ENCODE measurements at places on chromosomes 16 and 17. TPM values are rescaled to one million over a fixed set of nuclear protein-coding genes. Genes with fewer than 3 reads are reported as not detected.

GRCh38 chr17:76498876-76499251 lies 2.4 kb downstream of the RHBDF2 start:
- peak overlapping the region; percentile 64 for H3K27ac ChIP-seq
- peaks cover 2% of the 10 kb centered on the region for H3K36me3 ChIP-seq
- DNase-seq, result no peak
- no peaks in the 10 kb centered on the region for H3K27me3 ChIP-seq
- H3K4me3 ChIP-seq, result no peak overlapping the region

DNA sequence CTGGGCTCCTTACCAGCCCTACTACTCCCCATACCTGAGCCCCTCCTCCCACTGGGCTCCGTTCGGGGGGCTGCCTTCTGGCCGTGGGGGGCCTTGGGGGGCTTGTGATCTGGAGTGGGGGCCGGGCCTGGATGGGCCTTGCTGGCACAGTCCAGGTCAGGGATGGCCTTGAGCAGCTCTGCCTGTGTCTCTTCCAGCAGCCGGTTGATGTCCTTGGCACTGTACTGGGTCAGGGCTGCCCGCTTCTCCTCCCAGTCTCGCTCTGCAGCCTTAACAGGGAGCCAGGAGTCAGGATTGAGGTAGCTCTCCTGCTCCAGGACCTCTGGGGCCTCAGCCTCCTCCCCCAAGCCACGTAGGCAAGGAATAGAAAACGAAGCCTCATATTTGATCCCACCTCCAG lies 54.6 kb downstream of the SRCIN1 start:
- no peaks in the 10 kb centered on the region for H3K36me3 ChIP-seq
- no peaks in the 10 kb centered on the region for H3K4me1 ChIP-seq
- DNase-seq, result no peak

The GP2 gene
- total RNA-seq, result not detected

DNA sequence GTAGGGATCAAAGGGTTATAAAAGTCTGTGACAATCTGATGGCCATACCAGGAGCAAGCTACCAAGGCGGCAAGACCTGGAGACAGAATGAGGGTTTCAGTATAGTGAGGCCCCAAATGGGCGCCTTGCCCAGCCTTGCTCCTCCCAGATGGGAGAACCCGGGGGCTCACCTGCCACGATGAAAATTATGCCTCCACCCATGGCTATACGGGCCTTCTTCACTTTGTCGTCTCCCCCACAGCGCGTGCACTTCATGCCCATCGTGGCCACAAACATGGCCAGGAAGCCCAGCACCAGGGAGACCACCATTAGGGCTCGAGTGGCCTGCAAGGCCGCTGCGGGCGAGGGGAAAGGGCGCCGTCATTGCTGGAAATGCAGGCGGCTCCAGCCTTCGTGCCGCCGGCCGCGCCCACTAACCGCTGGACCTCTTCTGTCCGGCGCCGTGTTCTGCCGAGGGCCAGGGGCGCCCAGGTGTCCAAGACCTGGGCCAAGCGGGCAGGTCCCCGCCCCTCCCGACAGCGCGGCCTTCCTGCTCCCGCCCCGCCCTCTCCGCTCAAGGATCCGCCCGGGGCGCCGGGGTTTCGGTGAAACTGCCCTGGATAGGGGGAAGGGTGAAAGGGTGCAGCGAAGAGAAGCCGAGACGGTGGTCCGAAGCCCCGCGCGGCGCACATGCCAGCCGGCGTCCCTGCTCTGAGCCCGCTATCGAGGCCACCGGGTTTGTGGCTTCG lies 1.5 kb downstream of the CLDN7 start:
- peak; percentile 50 for DNase-seq
- peaks cover 41% of the 10 kb centered on the region for H3K4me1 ChIP-seq
- peak overlapping the region; percentile 59 for H3K4me3 ChIP-seq
- H3K27me3 ChIP-seq, result peaks cover 18% of the 10 kb centered on the region
- H3K27ac ChIP-seq, result no peak overlapping the region

The KCNH6 gene
- not detected for total RNA-seq

GRCh38 chr16:89391-90302 lies 11.6 kb downstream of the MPG start:
- peaks cover 13% of the 10 kb centered on the region for H3K36me3 ChIP-seq
- no peak for DNase-seq
- H3K4me3 ChIP-seq, result no peak overlapping the region
- no peak overlapping the region for H3K27ac ChIP-seq
- H3K27me3 ChIP-seq, result no peaks in the 10 kb centered on the region

DNA sequence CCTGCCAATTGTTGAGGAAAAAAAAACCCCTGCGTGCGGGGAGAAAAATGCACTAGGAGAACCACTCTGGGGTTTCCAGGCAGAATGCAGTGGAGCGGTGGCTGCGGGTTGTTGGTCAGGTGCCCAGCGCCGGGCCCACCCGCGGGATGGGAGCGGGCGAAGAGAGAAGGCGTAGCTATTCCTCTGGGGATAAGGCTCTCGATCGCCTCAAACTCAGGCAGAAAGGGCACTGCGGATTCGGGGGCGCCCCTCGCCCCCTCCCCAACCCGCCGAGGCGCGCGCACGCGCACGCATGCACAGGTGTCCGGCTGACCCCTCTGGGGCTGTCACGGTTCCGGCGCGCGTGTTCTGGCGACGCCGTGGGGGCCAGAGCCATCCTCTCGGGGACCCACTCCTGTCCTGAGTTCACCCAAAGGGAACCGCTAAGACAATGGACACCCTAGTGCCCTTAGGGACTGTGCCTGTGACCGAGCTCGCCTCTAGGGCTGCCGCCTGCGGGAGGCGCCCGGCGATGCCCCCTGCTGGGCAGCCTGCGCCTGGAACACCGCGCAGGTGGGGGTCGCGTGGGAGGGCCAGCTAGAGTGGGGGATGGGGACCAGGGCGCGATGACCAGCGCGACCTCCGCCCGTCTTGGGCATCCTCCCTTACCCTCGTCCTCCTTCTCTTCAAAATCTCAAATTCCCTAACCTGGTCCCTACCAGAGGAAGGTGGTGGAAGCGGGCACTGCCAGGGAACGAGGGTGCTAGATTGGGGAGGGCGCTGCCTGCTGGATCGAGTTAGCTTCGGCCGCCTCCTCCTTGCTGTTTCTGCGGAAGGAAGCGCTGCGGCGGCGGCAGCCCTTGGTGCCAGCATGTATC lies 14.4 kb upstream of the CBX8 start:
- no peak overlapping the region for H3K27ac ChIP-seq
- DNase-seq, result no peak
- H3K4me3 ChIP-seq, result no peak overlapping the region
- peaks cover 28% of the 10 kb centered on the region for H3K4me1 ChIP-seq
- H3K27me3 ChIP-seq, result peaks cover 73% of the 10 kb centered on the region
- no peaks in the 10 kb centered on the region for H3K36me3 ChIP-seq

The SLC47A1 gene
- not detected for total RNA-seq

DNA sequence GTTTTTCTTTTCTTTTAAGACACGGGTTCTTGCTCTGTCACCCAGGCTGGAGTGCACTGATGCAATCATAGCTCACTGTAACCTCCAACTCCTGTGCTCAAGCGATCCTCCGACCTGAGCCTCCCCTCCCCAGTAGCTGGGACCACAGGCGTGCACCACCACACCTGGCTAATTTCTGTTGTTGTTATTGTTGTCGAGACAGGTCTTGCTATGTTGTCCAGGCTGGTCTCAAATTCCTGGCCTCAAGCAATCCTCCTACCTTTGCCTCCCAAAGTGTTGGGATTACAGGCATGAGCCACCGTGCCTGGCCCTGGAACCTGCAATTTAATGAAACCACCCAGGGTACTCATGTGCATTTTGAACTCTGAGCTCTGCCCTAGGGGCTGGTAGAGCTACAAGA lies 24.1 kb downstream of the JUP start:
- DNase-seq, result no peak
- H3K27me3 ChIP-seq, result no peaks in the 10 kb centered on the region
- H3K4me3 ChIP-seq, result no peak overlapping the region

GRCh38 chr16:2663553-2664546 lies 18.5 kb upstream of the KCTD5 start:
- H3K27me3 ChIP-seq, result no peaks in the 10 kb centered on the region
- DNase-seq, result peak; percentile 30
- peaks cover 3% of the 10 kb centered on the region for H3K36me3 ChIP-seq

GRCh38 chr17:29710520-29710884 lies 87.8 kb upstream of the CORO6 start:
- no peak overlapping the region for H3K27ac ChIP-seq
- no peaks in the 10 kb centered on the region for H3K27me3 ChIP-seq
- H3K4me3 ChIP-seq, result no peak overlapping the region
- H3K36me3 ChIP-seq, result peaks cover 23% of the 10 kb centered on the region
- DNase-seq, result no peak
- H3K4me1 ChIP-seq, result peaks cover 53% of the 10 kb centered on the region

The ATP2A3 gene
- 85.7 TPM for total RNA-seq

- no peak overlapping the region for H3K4me3 ChIP-seq
- no peaks in the 10 kb centered on the region for H3K27me3 ChIP-seq
- no peak for DNase-seq
- H3K27ac ChIP-seq, result no peak overlapping the region
- H3K36me3 ChIP-seq, result no peaks in the 10 kb centered on the region
These were observed 440.4 kb downstream of the SOX9 start for GRCh38 chr17:72561266-72561665.

DNA sequence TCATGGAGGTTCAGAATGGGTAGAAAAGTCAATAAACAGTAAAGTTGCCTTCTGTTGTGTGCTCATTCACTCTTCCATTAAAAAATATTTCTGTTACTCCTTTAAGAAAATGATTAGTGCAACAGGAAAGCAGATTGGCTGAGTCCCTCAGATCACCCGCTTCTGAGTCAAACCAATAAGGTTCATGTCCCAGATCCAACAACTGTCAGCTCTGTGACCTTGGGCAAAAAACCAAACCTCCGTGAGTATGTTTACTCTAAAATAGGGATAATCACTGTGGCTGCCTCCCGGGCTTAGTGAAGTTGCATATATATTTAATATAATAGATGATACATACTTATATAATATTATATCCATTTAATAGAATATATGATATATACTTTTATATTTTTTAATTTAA lies 698.5 kb upstream of the RBFOX1 start:
- no peaks in the 10 kb centered on the region for H3K27me3 ChIP-seq
- no peak overlapping the region for H3K4me3 ChIP-seq
- no peaks in the 10 kb centered on the region for H3K36me3 ChIP-seq

The CNGB1 gene
- not detected for total RNA-seq

DNA sequence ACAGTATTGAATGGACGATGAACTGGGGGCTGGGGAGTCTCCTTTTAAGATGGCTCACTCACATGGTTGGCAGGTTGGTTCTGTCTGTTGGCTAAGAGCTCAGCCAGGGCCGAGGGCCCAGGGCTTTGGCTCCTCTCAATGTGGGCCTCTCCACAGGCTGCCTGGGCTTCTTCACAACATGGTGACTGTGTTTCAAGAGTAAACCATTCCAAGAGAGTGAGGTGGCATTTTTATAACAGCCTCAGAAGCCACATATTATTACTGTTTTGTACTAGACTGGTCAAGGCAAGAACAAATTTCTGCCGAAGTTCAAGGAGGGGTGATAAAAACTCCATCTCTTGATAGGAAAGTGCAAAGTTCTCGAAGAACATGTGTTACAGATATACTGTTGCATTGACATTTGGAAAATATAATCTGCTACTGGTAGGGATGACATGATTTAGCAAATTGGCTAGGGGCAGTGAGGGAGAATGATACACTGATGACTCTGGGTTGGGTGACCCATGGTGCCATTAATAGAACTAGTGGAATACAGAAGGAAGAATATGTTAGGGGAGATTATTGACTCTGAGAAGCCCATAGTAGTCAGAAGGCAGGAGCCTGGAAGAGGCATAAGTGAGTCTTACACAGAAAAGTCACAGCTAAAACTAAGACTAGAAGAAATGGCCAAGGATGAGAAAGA lies 13.7 kb downstream of the KRABD2 start:
- no peak for DNase-seq
- no peaks in the 10 kb centered on the region for H3K36me3 ChIP-seq
- H3K4me1 ChIP-seq, result peaks cover 8% of the 10 kb centered on the region
- H3K27me3 ChIP-seq, result no peaks in the 10 kb centered on the region
- H3K4me3 ChIP-seq, result no peak overlapping the region
- no peak overlapping the region for H3K27ac ChIP-seq

The CENPN gene
- total RNA-seq, result 70.3 TPM

The NOG gene
- total RNA-seq, result 4.5 TPM

The CCL1 gene
- total RNA-seq, result not detected

- no peak for DNase-seq
- H3K4me3 ChIP-seq, result peak overlapping the region; percentile 94
- peaks cover 55% of the 10 kb centered on the region for H3K36me3 ChIP-seq
- H3K27ac ChIP-seq, result peak overlapping the region; percentile 94
- H3K4me1 ChIP-seq, result peaks cover 47% of the 10 kb centered on the region
- H3K27me3 ChIP-seq, result peaks cover 7% of the 10 kb centered on the region
These were observed 1.4 kb downstream of the SRSF2 start for GRCh38 chr17:76735586-76736348.

DNA sequence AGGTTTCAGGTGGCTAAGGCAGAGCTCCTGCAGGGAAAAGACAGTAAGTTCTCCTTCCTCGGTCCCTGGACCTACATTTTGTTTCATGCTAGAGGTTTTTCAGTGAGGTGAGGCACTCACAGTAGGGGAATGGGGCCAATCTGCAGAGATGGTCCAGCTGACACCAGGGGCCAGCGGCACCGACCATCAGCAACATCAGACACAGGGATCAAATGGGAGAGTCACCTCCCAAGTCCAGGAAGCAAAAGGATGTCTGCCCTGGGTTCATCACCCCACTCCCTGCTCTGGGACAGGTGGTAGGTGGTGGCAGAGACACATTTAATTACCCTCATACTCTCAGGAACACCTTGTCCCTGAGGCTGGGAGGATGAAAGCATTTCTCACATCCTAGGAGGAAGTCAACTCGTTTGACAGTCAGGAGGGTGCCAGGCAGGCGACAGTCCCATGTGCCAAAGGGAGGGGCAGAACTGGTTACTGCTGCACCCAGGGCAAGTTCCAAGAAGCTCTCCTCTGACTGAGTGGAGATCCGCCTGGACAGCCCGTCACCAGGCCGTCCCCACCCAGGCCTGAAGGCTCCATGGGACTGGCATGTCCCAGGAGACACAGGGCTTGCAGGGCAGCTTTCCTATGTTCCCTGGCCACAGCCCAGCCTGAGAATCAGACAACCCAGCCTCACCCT lies 19.2 kb downstream of the ATP6V0D1 start:
- no peaks in the 10 kb centered on the region for H3K36me3 ChIP-seq
- no peak overlapping the region for H3K27ac ChIP-seq
- peaks cover 8% of the 10 kb centered on the region for H3K4me1 ChIP-seq
- no peaks in the 10 kb centered on the region for H3K27me3 ChIP-seq
- DNase-seq, result no peak

Measured in activated naive CD8-positive, alpha-beta T cell treated with anti-CD3 and anti-CD28 coated beads for 36 hours (primary cell).